ENCODE measurements at places on chromosomes 13 and 19.
A peak's percentile ranks its signal among the peaks of the same experiment; 100 is the strongest.

GRCh38 chr13:40163066-40164000 is 503.1 kb downstream of the FOXO1 start:
- DNase-seq, result no peak

DNA sequence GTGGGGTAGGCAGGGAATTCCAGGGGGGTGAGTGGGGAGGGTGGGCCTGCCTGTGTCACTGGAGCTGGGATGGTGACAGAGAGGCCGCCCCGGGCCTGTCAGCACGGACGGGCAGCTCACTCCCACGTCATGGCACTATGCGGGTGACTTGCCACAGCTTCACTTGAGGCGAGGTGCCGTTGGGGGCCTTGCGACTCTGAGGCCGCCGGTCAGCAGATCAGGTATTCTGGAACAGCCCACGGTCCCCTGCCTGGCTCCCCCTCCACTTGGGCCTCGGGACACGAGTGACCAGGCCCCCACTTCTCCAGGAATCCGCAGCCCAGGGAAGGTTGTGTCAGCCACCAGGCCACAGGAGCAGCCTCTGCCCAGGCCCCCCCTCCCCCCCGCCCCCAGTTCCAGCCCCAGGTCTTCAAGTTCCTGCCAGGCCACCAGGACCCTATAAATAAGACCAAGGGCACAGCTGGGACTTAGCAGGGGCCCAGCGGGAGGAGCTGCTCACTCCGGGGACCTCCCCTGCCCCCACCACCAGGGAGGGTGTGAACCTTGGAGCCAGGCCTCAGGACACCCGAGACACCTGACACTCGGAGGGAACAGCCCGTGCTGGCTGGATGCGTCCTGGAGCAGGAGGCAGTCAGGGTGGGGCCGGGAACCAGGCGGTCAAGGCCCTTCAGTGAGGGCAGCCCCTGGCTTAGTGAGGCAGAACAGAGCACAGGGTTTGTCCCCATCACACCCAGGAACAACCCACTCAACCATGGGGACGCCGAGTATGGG is 2.7 kb upstream of the MIDN start:
- DNase-seq, result no peak

- no peak for DNase-seq
Measured at GRCh38 chr19:5091018-5091683, 122.2 kb downstream of the KDM4B start.

DNA sequence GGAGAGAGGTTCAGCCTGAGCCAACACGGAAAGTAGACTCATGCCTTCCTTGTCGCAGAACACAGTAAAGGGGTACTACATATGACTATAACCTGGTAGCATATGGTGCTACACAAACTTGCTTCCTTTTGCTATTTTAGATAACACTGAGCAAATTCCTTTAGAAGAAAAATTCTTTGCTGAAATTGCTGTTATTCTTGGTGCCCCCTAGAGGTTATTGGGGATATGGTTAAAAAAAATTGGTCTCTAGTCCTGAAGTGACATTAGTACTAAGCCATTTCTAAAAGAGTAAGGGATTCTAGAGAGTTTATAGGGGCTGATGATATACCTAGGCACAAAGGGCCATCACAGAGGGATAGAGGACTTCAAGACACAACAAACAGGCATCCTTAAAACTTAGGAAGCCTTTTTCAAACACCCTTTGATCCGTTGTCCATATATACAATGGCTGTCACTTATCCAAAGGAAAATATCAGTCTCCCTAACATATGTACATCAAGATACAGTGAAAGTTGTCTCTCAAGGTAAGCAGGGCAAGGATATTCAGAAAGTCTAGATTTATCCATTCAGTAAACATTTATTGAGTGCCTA is 13.9 kb upstream of the HS6ST3 start:
- DNase-seq, result no peak

GRCh38 chr13:50409220-50409619 is 394.0 kb downstream of the KCNRG start:
- DNase-seq, result no peak

GRCh38 chr19:14770944-14771839 is 7.2 kb downstream of the ADGRE2 start:
- no peak for DNase-seq

DNA sequence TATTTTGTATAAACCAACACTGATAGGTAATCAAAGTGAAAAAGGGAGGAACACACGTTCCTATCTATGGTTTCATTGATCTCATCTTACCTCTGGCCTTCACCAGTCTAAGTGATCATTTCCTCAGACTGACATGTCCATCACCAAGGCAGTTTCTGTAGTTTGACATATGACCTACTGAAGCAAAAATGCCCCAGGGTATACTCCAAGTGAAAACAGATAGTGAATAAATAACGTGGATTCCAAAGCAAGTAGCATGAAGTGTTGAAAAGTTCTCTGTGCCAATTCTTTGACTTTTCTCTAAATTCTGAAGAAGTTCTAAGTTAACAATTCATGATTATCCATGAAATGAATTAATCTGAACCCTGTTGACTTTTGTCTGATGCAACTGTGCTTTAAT is 334.2 kb upstream of the SGCG start:
- DNase-seq, result no peak

DNA sequence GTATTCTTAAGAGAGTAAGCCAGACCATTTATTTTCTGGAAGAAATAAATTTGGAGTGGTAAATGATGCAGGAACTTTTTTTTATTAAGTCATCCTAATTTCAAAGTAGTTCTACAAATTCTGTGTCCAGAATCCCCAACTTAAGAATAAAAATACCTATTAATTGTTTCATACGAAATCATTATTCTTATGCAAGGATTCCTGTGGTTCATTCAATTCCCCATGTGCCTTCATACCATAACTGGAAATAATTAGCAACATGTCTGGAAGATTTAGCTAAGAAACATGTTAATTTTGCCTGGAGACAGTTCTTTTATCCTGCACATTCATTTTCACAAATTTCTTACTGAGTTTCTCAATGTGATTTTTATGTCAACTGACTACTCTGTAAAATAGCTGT is 408.6 kb downstream of the PCDH9 start:
- DNase-seq, result no peak

DNA sequence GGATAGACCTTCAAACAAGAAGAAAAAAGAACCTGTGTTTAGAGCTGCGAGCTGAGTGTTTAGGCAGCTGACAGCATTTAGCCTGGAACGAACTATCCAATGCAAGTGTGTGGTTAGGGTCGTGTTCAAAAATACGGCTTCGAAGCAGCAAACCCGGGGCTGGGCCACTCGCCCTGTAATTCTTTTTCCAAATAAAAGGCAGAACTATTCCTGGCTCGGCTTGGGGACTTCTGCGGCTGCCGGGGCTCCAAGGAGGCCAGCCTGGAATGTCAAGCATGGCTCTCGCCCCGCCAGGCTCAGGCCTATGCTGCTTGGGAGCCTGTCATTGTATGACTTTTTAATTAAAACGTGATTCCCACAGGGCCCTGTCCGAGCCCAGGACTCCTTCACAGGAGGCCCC is 51.7 kb upstream of the KLF2 start:
- no peak for DNase-seq

DNA sequence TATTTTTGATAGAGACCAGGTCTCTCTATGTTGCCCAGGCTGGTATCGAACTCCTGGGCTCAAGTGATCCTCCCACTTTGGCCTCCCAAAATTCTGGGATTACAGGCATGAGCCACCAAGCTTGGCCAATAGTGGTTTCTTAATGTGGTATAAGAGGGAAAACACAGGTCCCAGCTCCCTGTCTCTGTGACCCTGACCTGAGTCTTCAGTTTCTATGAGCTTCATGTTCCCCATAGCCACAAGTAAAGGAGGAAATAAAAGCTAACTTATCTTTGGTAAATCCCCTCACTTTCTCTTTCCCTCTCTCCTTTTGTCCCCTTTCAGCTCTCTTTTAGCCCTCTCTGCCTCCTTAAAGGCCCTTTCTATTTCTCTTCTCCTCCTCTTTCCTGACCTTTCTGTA is 50.3 kb downstream of the ABCC4 start:
- no peak for DNase-seq

- DNase-seq, result no peak
Measured at GRCh38 chr13:58032676-58033460, 401.3 kb downstream of the PCDH17 start.

- DNase-seq, result no peak
Measured at GRCh38 chr13:58806401-58806800, 1174.9 kb downstream of the PCDH17 start.

GRCh38 chr19:5961969-5962945 is 15.7 kb downstream of the RANBP3 start:
- DNase-seq, result peak; percentile 79

GRCh38 chr19:6997679-6998445 is 23.4 kb downstream of the MBD3L2B start:
- no peak for DNase-seq

- peak; percentile 33 for DNase-seq
Measured at GRCh38 chr13:36815062-36815461, 4.0 kb upstream of the RFXAP start.

- DNase-seq, result peak; percentile 50
Measured at GRCh38 chr19:38735257-38735686, 9.0 kb downstream of the CAPN12 start.

DNA sequence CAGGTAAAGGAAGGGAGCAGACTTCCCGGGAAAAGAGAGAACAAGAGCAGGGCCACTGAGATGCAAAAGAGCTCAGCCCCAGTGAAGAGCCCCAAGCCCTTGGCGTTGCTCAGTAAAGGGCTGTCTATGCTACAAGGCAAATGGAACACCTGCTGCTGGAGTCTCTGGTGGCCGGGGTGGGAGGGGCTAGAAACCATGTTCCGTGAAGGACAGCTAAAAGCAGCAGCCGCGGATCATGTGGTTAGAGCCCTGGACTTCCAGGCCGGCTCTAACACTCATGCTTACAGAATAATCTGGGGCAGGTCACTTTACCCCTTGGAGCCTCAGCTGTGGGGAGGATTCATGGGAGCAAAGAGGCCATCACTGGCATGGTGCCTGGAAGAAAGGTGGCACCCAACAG is 17.8 kb downstream of the POU2F2 start:
- DNase-seq, result no peak

DNA sequence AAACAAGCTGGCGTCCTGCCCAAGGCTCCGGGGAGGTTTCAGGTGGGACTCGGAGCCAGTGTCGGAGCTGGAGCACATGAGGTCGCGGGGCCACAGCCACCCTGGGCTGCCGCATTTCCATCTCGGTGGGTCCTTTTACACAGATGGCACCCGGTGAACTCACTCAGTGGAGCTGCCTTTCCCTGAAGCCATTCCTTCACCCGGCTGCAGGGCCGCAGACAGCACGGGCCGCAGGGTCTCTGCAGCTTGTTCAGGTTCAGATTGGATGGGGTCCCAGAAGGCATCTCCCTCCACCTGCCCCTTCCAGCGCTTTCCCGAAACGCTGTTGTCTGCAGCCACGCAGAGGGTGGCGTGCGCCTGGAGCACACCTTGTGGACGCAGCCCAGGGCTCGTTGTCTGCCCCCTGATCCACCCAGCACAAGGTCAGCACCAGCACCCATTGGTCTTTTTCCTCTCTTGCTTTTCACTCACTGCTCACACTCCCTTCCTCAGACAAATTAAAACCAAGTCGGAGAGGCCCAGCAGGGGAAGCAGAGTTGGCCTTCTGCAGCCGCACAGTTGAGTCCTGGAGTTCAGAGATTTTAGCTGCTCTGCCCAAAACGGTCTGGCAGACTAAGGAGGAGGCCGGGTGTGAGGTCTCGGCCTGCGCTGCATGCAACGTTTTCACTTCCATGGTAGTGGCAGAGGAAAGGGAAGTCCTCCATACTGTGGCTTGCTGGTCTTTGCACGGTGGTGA is 18.1 kb downstream of the MCF2L start:
- DNase-seq, result no peak

DNA sequence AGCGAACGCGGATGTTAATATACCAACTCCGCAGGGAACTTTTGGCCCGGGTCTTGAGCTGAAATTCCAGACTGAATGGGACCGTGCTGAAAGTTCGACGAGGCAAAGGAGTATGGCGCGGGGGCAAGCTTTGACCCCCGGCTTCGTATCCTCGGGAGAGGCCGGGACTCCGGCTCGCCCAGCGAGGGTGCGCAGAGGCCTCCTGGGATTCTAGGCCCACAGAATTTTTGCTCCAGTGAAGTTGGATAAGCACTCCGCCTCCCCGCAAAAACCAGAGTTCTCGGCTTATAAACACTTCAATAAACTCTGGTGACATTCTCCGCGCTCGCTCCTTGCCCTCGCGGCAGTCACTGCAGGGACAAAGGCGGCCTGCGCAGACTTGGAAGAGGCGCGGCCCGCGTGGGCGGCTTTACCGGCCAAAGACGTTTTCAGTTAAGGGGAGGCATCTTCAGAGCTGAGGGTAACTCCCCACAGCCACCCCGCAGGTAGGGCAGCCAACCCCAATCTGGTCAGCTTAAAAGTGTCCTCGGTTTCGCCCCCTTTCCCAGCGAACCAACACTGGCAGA is 112.6 kb downstream of the KCNRG start:
- peak; percentile 4 for DNase-seq

- DNase-seq, result no peak
Measured at GRCh38 chr13:88189728-88190127, 518.6 kb downstream of the SLITRK5 start.

DNA sequence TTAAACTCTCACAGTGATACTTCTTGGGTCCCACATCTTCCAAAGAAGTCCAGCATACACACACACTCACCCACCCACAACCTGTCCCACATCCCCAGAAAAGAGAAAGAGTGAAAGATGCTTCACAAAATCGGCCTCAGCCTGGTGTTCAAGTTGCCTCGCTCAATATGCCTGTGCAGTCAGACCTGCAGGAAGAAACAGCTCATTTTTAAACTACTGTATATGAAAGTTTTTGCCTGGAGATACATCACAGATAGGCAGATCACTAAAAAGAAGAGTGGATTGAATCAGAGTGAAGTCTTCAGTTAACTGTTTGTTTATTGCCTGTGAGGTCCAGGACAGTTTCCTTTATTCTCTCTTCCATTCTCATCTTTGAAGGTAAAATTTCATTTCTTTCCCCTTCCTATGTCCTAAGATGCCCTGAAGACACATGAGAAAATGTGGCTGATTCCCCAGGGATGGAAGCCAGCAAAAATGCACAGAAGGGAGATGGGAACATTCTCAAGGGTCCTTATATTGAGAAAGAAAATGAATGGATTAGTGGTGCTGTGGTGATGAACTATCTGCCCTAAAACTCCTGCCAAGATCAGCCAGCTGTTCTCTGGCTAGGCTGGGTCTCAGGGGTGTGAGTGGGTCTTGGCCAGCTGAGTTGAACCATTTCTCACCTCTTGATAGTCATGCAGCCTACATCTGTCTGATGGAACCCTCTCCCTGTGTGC is 259.0 kb downstream of the ITGBL1 start:
- no peak for DNase-seq

DNA sequence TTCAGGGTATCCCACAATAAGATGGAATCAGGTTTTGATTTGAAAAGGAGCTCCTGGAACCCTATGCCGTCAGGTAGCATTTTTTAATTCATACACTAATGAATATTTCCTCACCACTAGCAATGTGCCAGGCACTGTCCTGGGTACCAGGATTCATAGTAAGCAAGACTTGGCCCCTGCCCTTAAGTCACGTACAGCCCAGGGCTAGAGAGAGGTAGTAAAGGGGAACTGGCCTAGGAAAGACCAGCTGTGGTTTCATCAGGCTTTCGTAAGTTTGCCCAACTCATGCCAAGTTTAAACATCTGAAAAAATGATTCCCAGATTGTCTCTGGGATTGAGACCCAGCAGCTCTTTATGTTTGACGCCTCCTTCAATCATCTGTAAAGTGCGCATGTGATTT is 45.9 kb upstream of the AMER2 start:
- no peak for DNase-seq

Data from activated CD8-positive, alpha-beta T cell treated with anti-CD3 and anti-CD28 coated beads for 36 hours (primary cell).